Stimulated activated naive CD4-positive, alpha-beta T cell treated with Interleukin-2 at 50 U/mL for 16 hours (primary cell): ENCODE measurements at places on chromosomes 4 and X.

DNA sequence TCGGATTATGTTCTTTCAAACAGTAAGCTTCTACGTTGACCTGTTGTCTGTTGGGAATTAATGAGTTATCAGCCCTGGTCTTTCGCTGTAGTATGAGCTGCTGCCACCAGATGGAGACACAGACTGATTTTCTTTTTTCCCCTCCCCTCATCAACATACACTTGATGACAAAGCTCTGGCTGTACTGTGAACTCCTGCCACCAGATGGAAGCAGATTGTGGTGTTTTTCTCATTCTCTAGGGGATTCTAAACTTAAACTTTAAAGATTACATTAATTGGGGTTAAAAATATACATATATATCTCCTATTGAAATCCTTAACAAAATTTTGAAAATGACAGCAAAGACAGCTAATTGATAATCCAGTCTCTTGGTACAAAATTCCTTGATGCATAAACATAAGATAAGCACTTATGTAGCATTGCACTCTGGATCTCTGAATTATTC is 44.8 kb downstream of the SMS start:
- peak; percentile 31 for DNase-seq

DNA sequence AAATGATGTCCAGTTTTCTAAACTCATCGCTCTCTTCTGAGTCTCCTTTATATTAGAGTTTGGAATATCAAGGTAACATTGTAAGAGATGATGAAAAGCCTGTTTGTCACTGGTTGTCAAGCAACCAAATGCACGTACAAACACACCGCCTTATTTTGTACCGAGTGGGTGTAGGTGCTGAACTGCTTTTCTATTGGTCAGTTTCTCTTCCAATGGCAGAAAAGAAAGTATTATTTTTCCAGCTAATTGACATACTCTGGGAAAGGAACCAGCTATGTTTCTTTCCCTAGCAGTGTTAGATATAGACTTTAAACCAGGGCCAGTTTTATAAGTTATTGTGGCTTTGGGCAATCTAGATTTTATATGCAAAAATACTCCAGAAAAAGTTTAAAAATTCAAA is 6.6 kb upstream of the PPM1K start:
- no peak for DNase-seq

DNA sequence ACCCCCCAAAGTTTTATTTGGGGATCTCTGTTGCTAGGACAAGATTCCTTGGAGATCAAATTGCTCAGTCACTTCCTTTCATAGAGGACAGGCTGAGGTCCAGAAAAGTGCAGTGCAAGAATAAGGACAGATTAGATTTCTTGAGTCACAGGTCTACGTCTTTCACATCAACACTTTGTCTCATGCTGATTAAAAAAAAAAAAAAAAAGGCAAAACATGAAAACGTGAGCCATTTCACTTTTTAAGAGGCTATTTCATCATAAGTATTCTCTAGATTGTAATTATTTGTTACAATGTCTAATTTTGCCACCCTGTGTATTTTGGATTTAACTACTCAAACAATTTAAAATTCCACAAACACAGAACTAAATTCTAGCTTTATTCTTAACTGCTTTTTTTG is 647.0 kb downstream of the TRAM1L1 start:
- no peak for DNase-seq

GRCh38 chr4:832536-832935 is 6.6 kb upstream of the CPLX1 start:
- DNase-seq = no peak

- no peak for DNase-seq
Measured at GRCh38 chr4:124710015-124710741, 2.4 kb downstream of the ANKRD50 start.

DNA sequence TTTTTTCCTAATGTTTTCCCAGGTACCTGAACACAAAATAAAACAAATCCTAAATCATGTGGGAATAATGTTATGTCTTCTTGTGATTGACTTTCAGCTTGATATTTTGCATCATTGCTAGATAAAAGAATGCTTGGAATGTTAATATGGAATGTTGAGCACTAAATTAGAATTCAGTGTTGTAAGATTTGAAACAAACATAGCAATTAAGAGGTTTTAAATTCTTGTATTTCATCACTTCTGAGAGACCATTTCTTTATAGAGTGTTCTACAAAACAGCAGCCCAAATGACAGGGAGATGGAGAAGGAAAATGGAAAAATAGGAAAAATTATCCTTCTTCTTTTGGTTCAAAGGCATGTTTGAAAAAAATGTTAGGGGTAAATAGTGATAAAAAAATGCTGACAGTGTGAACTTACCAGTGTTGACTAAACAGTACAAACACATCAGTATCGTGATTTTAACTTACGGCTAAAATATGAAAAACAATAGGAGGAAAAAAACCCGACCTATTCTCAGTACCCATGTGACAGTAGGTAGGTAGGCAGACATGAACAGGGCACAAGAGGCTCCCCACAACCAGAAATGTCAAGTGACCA is 102.6 kb upstream of the PDE5A start:
- DNase-seq = no peak

- DNase-seq = no peak
Measured at GRCh38 chr4:129738175-129738574, 642.2 kb downstream of the C4orf33 start.

- DNase-seq = no peak
Measured at GRCh38 chrX:40120838-40121580, 23.3 kb upstream of the BCOR start.

- DNase-seq = no peak
Measured at GRCh38 chr4:1329408-1330371, 17.3 kb upstream of the UVSSA start.

DNA sequence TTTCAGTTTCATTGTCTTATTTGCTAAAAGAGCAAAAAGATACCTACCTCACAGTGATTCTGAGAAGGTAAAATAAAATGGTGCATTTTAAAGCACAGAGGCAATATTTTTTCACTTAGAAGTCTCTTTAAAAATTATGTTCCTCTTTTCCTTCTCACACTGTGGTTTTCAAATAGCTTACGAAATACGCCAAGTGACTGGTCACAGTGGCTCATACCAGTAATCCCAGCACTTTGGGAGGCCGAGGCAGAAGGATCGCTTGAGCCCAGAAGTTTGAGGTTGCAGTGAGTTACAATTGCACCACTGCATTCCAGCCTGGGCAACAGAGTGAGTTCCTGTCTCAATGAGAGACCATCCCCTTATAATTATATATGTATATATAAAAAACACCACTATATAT is 372.6 kb downstream of the FBXO8 start:
- no peak for DNase-seq

DNA sequence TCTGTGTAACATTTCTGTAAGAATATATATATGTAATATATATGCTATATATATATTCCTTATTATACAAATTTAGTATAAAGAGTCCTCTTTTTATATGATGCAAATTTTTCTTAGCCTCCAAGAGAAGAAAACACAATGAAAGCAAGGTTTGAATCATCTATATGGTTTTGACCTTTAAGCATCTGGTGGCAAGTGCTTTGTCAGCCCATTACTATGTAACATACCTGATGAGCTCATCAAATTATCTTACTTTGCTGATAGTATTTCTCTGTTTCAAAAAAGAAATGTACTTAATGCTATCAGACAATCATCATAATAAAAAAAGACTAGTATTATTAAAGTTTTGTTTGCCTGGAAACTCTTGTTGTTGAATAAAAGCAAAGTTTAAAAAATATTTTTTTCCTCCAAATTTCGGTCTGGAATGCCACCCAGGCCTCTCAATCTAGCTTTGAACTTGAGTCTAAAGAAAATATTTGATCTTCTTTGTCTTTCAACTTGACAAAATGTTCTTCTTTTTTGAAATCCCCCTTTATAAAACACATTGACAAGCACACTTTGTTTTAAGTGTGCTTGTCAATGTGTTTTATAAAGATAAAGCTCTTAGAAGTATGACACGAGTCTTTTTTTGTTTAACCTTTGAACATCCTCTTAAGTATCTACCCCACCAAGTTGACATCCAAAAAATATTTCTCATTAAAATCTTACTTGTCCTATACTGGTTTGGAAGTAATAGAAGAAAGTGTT is 26.2 kb downstream of the ZNF330 start:
- DNase-seq = no peak

DNA sequence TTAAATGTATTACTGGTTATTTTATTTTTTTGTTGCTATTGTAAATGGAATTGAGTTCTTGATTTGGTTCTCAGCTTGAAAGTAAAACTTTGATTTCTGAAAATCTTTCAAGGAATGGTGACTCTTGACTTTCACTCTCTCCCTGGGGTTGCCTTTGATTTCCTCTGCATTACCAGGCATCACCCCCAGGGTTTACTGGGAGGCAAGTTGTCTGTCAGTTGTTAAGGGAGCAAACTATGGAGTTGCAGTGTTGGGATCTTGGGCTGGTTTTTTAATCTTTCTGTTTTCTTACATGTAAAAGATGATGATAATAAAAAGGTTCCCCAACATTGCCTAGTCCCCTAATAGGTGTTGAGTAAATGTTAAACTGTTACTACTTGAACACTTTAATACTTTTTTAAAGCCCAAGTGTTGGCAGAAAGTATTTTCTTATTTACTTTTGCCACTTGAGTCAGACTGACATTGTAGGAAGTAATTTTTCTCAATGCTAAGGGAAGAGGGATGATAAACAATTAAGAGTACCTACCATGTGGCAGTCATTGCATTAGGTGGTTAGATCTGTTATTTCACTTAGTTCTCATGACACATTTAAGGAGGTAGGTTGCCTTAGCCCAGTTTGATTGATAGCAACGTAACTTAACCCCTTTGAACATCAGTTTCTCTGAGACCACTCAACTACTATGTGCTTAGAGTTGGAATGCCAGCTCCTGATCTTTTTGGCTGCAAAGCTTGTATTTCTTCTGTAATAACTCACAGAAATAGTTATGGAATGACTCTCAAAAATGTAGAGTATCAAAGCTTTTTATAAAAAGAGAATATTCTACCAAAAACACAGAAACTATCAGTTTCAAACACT is 67.1 kb downstream of the DCLK2 start:
- no peak for DNase-seq

GRCh38 chrX:107710617-107711391 is 64.8 kb downstream of the TSC22D3 start:
- peak; percentile 8 for DNase-seq

DNA sequence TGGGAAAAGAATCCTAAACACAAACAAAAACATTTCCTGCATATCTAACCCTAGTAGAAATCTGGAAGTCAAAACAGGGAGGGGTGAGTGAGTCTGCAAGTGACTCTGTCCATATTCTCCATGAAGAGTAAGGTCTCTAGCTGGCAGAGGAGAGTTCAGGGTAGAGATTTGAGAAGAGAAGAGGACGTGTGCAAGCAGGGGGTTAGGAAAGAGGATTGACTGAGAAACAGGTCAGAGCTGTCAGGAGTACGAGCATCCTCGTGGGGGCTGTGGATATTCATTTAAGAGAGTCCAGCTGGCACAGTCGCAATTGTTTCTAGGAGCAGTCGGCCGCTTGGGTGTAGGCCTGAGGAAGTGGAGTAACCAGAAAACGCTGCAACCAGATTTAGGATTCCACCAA is 27.9 kb downstream of the PROM1 start:
- DNase-seq = no peak

GRCh38 chr4:147730333-147730732 is 1.6 kb upstream of the ARHGAP10 start:
- DNase-seq = no peak

DNA sequence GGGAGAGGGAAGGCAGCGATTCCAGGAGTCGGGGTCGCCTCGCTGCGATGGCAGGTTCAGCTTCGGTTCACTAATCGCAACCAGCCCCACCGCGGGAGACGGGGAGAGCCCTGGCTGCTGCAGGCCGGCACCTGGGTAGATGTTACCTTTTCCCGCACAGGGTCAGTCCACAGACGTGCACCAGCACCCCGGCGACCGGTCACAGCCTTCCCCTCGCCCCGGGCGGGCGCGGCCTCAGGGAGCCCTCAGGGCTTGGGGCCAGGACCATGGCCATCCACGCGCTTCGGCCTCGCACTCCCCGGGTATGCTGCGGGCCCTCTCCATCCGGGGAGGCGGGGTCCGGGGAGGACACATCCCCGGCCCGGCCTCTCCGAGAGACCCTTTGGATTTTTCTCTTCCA is 26.1 kb upstream of the EXOC1L start:
- DNase-seq = no peak

DNA sequence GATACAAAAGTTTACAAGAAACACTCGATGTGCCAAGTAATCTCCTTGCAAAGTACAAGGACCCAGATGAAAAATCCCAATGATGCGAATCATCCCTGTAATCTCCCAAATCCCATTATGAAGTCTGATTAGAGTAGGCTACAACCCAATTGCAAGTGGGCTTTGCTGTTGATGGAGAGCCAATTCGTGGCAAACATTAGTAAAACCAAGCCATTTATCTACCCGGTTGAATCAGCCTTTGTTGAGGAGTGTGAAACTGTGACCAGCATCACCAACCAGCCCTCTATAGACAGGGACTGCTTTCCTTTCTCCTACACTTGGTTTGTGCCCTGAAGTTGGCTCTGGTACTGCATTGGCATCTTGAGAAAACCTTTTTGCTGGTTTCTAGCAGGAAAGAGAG is 1.2 kb upstream of the PRPS2 start:
- DNase-seq = no peak

DNA sequence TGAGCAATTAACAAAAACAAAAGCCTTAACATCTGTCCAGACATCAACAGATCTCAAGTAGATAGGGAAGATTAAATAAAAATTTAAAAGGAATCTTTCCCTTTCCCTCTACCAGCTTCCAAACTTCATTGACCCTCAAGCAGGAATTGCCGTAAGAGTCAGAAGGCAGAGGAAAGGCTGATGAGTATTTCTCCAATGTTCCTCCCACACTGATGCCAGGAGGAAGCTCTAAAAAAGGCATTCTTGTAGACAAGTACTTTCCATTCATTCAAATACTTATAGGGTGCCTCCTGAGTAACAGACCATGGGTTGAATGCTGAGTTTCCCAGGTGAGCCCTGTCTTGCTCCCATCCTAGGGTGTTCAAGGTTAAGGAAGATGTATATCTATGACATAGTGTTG is 151.6 kb upstream of the GPC4 start:
- no peak for DNase-seq

DNA sequence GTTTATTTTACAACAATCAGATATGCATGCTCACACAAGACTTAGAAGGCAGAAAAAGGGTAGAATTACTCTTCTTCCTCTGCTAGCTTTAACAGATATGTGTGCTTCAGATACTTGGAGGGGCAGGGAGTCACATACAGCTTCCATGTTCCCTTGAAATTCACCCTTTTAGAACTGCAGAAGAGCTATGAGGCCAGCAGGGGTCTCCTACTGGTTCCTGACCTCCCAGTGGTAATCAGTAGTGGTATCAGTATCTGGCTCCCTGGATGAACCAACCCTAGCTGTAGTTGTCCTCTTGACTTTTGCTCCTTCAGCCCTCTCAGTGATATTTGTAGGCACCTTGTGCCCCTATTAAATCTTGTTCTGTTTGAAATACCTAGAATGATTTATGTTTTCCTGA is 81.5 kb downstream of the RCHY1 start:
- DNase-seq = no peak
